Ureter (tissue), 1 donor: ENCODE measurements at places on chromosomes 7 and 10.

GRCh38 chr7:103394566-103394965, 47.1 kb downstream of the PSMC2 start:
- DNase-seq = no peak

DNA sequence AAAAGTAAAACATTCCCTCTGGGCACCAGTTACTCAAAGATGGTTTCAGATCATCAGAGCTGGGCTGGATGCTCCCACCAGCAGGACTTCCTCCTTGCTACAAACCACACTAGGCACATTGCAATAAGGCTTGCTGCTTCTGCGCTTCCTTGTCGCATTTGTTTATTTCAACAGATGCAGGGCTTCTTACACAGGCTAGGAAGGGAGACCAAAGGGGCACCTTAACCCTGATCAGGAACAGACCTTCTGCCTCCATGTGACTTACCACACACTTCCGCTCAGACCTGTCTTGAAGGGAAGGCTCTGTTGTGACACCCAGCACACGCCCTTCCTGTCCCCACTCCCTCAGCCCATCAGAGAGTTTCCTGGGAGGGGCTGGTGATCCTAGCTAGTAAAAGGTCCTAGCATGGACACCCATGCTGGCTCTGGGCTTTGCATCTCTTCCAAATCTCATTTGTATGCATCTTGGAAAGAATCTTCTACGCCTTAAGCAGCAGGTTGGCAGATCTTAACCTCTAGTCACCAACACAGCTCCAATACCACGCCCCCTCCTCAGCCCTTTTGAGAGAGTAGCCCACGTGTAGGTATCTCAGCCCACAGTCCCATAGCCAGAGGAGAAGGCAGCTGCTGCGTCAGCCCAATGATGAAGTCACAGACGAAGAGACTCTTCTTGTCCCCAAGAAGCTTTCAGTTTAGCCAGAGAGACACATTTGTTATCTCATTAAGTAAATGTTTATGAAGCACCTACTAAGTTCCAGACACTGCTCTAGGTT, 47.1 kb upstream of the SVIL start:
- no peak for DNase-seq

DNA sequence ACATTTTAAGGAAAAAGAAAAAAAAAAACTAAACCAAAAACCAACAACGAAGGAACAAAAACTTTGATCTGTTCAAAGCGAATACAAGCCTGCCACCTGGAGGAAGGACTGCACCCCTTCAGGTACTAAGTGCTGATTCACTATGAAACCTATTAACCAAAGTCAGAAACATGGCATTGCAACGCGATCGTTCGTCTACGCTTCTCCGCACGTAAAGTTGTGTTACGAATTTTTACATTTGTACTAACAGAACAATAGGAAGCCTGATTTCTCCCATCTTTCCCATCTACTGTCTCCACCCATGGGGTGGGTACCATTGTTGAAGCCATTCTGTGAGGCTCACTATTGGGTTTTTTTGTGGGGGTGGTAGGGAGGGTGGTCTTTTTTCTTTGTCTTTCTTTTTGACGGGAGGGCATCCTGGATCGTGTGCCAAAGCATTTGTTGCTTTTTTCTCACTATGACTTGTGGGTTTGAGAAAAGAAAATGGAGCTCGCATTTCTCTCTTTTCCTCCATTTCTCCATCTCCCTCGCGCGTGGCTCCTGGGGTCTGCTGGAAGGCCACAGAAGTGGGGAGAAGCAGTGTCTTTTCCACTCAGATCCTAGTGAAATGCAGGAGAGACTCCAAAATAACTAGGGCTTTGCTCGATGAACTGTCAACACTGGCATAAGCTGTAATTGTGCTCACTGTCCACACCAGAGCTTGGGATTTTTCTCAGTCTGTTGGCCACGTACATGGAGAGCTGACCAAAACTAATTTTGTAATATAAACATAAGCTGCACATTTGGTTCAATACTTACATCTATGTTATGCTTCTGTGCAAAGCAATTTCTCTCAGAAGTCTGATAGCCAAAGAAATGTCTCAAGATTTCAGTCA, 100.9 kb upstream of the YAE1 start:
- DNase-seq = peak; percentile 61

DNA sequence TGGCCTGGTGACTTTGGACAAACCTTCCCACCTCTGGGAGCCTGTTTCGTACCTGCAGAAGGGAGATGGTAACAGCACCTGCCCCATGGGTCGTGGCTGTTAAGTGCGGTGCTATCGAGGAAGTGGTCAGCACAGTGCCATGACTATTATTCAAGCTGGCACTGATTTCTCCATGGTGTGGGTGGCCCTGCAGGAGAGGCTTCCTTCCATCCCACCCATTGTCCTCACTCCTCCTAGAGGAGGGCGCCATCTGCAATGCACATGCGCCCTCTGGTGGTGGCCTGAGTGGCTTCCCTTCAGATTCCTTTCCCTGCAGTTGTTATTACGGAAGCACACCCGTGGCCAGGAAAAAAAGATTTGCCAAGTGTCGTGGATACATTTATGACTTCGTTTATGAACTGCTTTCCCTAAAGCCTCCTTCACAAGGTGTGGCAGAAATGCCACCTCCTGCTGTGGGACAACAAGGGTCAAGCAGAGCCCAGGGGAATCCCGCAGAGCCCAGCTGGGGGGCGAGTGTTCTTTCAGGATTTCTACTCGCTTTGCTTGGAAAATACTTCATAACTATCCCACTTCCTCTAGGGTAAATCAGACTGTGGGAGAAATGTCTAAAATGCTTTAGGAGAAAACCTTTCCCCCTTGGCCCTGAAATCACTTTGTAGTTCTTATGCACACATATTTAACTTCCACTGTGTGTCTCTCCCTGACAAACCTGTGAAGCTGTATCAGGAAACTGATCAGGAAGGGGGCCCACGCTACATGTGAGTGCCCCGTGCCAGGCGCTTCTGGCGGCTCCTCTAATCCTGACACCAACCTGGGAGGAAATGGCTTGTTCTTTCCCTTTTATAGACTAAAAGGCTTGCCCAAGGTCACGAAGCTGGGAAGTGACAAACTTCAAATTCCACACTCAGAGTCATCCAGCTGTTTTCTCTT, 98.0 kb upstream of the ANLN start:
- peak; percentile 88 for DNase-seq

- no peak for DNase-seq
These were observed 48.4 kb downstream of the ZCCHC24 start for GRCh38 chr10:79397051-79397450.

DNA sequence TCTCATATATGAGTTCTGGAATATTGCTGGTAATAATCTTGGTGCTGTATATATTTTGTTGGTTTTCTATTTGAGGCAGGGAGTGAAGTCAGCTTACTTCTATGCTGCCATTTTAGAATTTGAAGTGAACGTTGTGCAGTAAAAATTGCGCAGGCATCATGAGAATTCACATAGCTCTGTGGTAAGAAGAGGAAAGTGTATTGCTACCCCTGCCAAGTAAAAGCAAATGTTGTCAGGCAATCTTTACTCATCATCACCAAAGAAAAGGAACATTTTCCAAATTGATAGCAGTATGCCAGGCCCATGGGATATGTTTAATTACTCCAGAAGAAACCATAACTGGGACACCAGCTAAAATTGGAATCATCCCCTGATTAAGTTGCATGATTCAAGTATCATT, 13.4 kb downstream of the FEZF1 start:
- no peak for DNase-seq

DNA sequence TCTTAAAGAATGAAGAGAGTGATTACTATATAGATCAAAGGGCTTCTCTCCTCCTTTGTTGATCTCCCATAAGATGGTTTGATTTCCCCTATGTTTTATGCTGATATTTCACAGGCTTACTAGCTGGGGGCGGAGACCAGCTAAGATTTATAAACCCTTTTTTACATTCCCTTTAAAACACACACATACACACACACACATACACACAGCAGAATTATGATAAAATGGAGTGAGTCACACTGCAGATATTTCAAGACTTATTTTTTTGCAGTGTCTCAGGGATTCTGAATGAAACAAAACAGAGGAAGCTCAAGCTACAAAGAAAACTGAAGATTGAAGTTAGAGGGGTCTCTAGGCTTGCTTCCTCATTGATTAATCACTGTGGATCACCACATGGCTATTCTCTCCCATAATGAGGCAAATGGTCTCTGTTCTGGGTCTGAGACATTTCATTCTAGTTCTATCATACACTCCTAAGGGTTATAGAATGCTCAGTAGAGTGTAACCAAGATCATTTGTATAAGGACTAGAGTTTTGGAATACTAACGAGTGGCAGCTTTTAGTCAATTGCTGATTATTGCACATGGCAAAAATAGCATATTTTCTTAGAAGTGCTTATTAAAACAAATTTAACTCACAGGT, 18.6 kb downstream of the INA start:
- DNase-seq = no peak

GRCh38 chr7:158482480-158482879, 105.1 kb downstream of the PTPRN2 start:
- DNase-seq = no peak

GRCh38 chr10:90461437-90462155, 396.2 kb downstream of the HTR7 start:
- no peak for DNase-seq

DNA sequence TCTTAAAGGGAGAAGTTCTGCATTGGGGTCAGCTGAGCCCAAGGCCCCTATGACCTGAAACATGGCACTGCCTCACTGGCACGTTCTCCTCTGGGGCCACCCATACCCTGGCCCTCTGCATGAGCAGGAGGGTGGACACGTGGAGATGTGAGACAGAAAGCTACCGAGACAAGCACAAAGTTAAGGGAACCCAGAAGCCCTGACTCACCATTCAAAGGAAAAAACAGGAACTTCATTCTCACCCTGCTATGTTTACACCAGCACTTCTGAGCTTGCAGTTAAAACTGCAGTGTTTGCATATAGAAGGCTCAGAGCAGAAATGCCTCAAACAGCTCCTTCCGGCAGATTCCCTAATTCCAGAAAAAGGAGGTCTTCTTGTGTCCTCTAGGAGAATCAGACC, 41.7 kb downstream of the DENND11 start:
- no peak for DNase-seq

GRCh38 chr10:79982362-79982800, 33.5 kb upstream of the SFTPD start:
- no peak for DNase-seq

- no peak for DNase-seq
These were observed 210.0 kb downstream of the IMMP2L start for GRCh38 chr7:111352319-111352718.

DNA sequence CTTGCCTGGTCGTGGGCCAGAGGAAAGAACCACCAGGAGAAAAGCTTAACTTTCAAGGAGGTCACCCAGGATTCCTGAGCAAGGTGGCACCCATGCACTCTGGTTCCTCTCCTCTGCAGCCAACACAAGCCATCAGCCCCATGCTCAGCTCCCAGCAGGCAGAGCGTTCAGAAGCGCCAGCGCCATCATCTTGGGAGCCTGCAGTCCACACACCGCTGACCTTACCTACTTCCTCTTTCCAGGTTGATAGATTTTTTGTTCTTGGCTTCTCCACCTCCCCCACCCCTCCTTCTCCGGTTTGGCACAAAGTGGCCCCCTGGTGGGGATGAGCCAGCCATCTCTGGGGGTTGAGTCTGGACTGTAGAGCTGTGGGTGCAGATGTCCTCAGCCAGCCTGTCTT, 1.7 kb upstream of the WDR86 start:
- DNase-seq = no peak

DNA sequence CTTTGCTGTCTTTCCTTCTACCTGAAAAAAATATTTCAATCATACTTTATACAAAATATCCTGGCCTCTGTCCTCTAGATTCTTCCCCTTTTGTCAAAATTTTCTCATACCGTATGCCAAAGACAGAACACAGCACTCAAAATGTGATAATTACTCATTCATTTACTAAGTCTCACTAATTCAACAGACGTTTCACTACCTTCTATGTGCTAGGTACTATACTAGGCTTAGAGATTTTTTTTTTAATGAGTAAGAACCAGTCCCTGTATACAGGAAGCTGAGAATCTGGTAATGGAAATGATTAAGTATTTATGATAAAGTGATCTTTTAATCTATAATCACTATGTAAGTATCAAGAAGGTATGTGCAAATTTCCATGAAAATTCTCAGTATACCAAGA, 128.0 kb downstream of the ELAPOR2 start:
- DNase-seq = no peak

DNA sequence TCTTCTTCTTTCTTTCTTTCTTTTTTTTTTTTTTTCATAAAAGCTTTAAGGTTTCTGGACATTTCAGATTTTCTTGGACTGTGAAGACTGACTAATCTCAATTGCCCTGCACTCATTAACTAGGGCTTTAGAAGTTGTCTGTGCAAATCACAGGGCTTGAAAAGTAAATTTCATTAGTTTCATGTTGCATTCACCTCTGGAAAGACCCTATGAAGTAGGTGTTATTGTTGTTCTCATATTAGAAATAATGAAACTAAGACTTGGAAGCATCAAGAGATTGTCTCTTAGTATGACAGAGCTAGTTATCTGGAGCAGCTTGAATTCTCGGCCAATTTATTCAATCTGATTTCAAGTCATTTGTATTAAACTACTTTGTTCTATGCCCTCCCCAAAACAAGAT, 28.2 kb upstream of the SEMA3D start:
- DNase-seq = no peak

DNA sequence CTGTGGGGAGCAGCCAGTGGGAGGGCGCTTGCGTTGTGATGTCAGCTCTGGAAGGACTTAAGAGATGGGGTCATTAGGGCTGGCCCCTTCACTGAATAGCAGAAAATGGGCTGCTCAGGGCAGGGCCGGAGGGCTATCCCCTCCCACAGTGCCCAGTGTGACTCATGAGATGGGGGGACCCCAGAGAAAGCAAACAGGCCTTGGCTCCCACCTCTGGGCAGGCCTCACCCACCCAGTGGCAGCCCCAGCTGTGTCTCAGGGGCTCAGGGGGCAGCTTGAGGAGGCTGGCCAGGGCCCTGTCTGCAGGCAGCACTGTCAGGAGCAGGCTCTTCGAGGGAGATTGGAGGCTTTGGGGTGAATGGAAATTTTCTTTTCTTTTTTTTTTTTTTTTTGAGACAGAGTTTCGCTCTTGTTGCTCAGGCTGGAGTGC, 168.3 kb downstream of the SLIT1 start:
- no peak for DNase-seq

DNA sequence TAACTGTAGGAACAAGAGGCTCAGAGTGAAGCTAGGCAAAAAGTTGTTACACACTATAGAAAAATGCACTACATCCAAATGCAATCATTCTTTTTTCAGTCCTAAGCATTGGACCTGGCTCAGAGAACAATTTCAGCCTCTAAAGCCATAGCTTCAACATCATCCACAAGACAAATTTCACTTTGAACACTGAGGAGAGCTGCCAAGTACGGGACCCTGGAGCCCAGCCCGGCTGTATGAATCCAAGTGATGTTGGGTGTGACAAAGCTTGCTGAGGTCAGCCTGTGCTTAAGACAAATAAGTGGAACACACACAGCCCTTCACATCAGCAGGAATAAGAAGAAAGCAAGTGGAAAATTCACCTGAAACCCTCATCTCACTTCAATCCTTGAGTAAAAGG, 233.1 kb upstream of the PFKP start:
- no peak for DNase-seq

DNA sequence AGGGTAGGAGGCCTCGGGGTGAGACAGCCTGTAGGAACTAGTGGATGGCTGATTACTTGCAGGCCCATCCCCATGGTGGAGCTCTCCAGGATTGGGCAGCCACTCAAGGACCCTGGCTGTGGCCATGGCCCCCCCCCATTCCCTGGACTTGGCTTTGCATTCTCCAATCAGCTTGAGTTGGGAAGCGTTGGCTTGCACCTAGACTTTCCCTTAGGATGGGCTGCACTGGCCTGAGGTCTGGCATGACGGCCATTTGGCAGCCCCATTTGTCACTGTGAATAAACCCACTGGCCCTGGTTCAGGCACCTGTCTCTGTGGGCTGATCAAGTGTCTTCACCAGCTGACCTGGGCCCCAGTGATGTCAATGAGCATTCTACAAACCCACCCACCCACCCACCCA, 41.4 kb downstream of the RAMP3 start:
- DNase-seq = no peak

GRCh38 chr10:132521466-132522102, 16.0 kb upstream of the INPP5A start:
- peak; percentile 43 for DNase-seq
